Activated CD4-positive, alpha-beta T cell treated with anti-CD3 and anti-CD28 coated beads, Interleukin-2, amount 50 U/mL, for 1 hour (primary cell): ENCODE measurements at places on chromosomes 1 and 21.

GRCh38 chr1:31295874-31296485 is 608 bp downstream of the SNRNP40 start:
- DNase-seq, result no peak

DNA sequence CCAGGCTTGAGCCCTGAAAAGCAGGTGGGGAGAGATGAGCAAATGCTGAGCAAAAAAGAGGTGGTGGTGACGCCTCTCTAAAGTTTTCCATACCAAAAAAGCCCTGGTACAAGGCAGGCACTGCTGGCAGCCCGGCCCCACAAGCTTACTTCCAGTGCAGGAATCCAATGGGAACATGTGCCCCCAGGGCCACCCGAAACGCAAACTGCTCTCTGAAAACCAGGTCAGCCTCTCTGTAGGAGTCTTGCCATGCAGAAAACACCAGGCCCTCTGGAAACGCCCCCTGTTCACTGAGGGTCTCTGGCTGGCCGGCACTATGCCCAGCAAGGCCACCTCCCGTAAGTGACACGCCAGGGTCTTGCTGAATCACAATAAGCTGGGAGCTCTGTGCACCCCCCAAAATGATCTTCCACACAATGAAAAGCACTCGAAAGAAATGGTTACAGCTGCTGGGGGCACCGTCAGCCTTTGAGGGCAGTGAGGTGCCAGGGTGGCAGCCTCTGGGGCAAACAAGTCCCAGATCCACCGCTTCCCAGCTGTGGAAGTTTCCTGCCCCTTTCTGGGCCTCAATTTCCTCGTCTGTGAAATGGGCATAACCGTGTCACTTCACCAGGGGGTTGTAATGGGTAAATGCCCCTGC is 170.5 kb downstream of the TOMM20 start:
- DNase-seq, result no peak

GRCh38 chr1:29639741-29640427 is 403.6 kb downstream of the PTPRU start:
- no peak for DNase-seq

- no peak for DNase-seq
Observed at GRCh38 chr1:89842567-89843272, 21.9 kb downstream of the LRRC8D start.

DNA sequence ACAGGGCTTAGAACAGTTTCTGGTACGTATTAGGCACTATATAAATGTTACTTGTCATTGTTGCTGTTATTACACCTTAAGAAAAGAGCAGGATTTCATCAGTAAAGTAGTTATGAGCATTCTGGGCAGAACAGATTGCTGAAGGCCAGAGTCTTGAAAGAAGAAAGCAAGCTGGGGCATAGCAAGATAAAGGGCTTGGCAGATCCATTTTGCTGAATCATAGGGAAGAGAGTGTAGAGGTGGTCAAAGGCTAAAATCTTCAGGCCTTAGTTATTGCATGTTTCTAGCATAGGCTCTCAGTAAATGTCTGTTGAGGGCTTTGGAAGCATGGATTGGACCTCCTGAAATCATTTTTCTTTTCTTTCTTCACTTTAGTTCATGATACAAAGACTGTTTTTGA is 67.5 kb downstream of the PLA2G4A start:
- DNase-seq, result no peak

- no peak for DNase-seq
Observed at GRCh38 chr21:35019631-35020032, 29.5 kb downstream of the RUNX1 start.

- no peak for DNase-seq
Observed at GRCh38 chr1:66571789-66572188, 37.8 kb downstream of the SGIP1 start.

DNA sequence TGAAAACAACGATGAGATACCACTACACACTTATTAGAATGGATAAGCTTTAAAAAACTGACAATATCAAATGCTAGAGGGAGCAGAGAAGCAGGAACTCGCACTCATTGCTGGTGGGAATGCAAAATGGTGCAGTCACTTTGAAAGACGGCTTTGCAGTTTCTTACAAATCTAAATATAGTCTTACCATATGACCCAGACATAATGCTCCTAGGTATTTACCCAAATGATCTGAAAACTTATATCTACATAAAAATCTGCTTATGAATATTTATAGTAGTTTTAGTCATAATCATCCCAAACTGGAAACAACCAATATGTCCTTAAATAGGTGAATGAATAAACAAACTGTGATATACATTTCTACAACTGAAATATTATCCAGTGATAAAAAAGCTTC is 430.9 kb downstream of the MATN1 start:
- DNase-seq, result no peak

DNA sequence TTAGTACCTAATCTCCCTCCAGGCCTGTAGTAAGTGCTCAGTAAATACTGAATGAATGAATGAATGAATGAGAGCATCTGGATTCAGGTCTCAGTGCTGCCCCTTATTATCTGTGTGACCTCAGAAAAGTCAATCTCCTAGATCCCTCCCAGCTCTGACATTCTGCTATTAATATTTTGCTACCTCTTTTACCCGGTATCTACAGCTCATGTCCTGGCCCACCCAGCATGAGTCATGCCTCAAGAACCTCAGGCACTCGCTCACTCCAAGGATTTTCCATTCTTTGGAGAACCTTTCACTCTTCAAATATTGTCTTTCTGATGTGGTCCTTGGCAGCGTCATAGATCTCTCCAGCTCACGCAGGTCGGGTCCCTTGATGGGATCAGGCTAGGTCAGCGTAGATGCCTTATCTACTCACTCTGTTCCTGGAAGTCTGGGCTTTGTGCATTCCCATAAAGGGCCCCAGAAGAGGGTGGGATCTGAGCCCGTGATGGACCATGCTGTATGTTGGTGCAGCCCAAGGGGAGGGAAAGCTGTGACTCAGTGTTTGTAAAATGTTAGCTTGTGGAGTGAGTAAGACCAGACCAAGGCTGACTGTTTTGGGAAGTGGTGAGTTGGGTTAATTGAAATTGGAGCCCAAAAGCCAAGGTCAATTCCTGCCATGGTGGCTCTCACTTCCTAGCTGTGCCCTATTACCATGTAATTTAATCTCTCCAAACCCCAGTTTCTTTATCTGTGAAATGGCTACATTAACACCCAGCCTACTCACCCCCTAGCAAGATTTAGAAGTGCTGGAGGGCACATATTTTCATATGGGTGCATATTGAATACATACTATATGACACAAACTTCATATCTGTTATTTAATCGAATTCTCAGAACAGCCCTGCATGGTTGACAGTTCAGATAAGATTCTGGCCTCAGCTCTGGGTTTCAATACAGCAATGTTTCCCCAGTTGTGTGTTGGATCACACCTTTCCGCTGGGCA is 214.1 kb upstream of the USP24 start:
- no peak for DNase-seq

DNA sequence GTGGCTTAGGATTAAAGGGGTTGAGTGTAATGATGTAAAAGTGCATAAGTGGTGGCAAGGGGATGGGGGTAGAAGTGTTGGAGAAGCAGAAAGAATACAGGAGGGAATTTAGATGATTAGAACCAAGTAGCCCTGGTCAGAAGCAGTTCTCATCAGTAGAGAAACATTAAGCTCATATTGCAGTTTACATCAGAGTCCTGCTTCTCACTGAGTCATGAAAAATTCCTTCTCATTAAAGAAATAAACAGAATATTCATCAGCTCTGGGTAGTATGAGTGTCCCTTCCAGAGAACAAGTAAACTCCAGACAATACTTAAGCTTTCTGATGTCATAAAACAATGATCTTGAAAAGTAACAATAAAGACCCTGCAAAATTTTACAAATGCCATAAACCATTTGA is 36.5 kb downstream of the LRRIQ3 start:
- DNase-seq, result no peak

DNA sequence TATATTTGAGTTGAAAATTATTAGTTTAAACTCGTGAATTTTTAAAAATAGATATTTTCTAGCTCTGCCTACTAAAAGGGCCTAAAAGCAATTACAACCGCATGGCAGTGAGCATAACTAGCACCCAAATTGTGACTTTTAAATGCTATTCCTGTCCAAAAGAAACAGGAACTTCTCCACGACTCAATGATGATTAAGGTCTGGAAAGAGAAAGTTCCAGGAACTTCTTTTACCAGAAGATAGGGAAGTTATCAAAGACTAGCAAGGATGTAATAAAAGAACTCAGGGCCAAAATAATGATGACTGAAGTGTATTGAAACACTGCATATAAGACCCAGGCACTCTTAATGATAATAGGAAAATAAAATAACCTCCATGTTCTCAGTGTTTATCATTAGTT is 313.0 kb downstream of the PLPP3 start:
- no peak for DNase-seq

DNA sequence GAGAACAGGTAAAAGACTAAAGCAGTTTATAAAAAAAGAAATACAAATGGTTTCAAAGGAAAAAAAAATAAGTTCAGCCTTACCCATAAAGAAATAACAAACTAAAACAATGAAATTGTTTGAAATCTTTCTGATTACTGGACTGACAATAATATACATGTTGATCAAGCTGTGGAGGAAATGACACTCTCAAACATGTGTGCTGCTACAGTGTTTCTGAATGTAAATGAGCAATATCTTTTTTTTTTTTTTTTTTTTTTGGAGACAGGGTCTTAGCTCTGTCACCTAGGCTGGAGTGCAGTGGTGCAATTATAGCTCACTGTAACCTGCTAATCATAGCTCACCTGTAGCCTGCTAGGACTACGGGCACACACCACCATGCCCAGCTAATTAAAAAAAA is 6.5 kb downstream of the EPS15 start:
- DNase-seq, result no peak

DNA sequence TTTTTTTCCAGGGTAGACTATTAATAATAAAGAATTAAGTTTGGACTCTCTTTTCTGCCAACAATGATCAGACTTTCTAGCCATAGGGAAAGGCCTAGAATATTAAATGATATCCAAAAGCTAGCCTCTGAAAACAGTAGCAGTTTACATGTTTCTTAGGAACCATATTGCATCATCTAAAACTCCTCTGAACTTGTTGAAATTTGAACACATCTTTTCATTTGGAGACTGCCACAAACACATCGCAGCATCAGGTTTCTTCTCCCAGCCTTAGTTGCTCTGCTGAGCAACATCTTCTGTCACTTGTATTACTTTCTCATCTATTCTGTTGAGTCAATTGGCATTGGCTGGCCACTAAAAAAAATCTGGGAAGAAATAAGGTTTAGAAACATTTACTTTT is 63.2 kb upstream of the GNG4 start:
- DNase-seq, result no peak

DNA sequence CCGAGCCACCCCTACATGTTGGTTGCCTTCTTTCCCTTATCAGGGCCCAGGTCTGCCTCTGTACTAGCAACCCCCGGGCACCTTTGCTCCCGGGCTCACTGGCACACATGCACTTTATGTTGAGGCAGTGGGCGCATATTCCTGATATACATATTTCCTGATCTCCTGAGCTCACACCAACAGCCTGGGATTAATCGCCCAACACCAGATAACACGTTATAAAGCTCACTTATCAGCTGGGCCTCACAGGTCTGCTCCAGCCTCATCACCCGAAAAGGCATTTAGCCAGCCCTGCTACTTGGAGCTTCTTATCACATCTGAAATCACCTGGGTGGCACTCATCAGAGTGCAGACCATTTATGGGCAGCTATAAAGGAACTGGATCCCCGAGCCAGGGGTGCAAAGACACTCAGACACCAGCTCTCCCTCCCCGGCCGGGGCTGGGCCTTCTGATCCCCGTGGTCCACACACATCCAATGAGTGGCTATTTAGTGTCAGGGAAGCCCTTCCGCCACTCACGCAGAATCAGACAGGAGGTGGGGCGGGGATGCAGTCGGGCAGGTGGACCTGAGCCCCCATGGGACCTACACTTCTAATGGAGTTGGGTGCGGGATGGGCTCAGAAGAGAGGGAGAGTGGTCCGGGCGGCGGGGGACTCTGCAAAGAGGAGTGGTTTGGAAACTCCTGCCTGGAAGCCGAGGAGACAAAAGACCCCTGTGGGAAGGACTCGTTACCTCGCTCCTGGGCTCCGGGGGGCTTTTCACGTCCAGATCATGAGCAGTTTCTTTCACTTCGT is 21.6 kb downstream of the RIPK4 start:
- DNase-seq, result no peak

DNA sequence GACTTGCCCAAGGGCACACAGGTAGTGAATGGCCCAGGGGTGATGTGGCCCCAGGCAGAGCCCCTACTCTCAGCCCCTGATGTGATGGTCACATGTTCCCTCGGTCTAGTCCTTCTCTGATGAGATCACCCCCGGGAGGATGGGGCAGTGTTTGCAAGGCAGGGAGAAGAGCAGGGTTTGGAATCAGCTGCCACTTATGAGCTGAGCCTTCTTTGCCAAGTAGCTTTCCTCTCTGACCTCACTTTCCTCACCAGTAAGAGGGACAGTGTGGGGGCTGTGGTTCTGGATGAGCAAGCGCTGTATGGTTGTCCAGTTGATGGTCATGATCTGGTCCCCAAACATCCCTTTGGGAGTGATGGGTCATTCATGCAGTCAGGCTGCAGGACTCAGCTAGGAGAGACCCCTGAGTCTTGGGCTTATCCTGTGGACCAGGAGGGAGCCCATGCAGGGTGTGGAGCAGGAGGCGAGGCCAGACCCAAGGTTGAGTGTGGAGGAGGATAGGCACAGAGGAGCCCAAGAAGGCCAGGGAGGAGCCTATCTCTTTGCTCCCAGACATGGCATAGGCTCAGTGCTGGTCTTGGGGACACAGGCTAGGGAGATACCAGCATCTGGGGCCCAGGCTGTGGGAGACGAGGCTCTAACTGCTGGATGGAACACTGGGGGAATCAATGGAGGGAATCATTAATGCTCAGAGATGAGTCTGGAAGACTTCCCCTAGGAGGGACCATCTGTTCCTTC is 15.9 kb upstream of the PEAR1 start:
- no peak for DNase-seq

- DNase-seq, result no peak
Observed at GRCh38 chr1:85450832-85451231, 14.1 kb downstream of the DDAH1 start.

DNA sequence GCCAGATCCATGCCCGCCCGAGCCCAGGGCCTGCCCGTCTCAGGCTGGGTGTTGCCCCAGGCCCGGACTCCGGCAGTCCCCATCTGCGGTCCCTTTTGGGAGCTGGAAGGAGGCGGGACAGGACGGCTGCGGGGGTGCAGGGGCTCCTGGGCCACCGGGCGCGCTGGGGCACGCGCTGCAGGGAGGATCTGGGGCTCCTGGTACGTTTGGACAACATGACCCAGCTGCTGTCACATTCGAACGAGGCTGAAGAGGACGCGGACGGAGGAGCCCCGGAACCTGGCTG is 6.6 kb upstream of the CALML6 start:
- no peak for DNase-seq

DNA sequence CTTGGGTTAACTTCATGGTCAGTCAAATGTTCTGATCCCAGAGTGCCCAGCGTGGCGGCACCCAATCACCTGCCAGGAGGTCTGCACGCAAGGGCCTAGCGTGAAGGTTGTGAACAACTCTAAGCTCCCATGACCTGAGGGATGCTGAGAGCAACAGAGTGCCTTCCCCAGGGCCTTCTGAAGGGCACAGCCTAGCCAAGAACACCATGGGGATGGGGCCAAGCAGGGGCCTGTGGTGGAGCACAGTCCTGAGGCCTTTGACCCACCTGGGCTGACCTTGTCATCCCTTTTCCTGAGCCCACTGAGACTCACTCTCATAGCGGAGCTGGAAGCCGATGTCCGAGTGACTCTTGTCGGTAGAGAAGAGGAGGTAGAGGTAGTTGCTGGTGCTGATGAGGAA is 138.8 kb upstream of the HMGB4 start:
- DNase-seq, result no peak
